Dorsolateral prefrontal cortex (tissue), 122 donors: ENCODE measurements at places on chromosomes 1 and 21. TPM values are rescaled to one million over a fixed set of nuclear protein-coding genes. Genes with fewer than 3 reads are reported as not detected.

GRCh38 chr1:206944703-206945102 lies 1.6 kb downstream of the PIGR start:
- DNase-seq = no peak

GRCh38 chr1:29264773-29265389 lies 28.6 kb downstream of the PTPRU start:
- no peak for DNase-seq

DNA sequence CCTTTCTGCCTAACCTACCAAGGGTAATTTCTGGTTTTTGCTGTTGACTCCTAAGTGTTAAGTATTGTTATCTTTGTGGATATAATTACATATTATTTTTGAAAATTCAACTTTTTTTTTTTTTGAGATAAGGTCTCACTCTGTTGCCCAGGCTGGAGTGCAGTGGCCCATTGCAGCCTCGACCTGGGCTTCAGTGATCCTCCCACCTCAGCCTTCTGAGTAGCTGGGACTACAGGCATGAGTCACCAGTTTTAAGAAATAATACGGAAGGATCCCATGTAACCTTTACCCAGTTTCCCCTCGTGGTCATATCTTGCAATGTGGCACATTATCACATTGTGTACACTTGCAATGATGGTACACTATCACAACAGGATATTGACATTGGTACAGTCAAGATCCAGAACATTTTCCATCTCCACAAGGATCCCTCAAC lies 3.1 kb downstream of the CHD1L start:
- DNase-seq = no peak

Gene CRB1
- 22.4 TPM for total RNA-seq

DNA sequence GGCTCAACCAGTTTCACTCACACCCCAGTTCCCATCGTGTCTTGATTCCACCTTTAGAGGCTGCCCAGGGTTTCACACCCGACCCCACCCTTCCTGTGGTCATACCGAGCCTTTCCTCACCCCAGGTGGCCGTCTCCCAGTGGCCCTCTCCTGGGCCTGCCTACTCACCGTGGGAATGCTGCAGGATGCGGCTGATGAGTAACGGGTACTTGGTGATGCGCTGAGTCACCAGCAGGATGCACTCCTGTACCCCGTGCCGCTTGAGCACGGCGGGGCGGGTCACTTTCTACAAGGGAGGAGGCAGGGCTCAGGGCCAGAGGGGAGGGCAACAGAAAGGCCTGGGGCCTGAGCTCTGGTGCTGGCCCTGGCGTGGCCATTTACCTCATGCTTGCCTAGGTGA lies 16.4 kb downstream of the ARHGEF2 start:
- peak; percentile 73 for DNase-seq

Gene ATP1A2
- total RNA-seq = 494 TPM

DNA sequence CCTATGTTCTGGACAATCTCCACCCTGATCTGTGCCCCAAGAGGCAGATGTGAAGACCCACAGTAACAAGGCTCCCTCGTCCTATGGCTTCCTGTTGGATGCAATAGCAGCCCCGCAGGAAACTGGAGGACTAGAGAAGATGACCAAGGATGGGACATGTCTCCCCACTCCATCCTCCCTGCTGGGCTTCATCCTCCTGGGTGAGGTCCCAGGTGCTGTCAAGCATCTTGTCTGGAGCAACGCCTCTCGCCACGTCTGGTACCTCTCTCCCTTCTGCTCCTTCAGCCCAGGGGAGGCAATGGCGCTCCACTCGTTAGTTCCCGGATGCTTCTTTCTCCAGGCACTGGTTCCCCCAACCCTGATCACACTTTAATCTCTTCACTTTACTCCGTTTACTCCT lies 11.1 kb downstream of the HSF2BP start:
- DNase-seq = no peak

GRCh38 chr1:222068937-222069336 lies 327.0 kb upstream of the DUSP10 start:
- no peak for DNase-seq

- DNase-seq = no peak
Measured at GRCh38 chr1:190049314-190049713, 428.4 kb downstream of the BRINP3 start.

DNA sequence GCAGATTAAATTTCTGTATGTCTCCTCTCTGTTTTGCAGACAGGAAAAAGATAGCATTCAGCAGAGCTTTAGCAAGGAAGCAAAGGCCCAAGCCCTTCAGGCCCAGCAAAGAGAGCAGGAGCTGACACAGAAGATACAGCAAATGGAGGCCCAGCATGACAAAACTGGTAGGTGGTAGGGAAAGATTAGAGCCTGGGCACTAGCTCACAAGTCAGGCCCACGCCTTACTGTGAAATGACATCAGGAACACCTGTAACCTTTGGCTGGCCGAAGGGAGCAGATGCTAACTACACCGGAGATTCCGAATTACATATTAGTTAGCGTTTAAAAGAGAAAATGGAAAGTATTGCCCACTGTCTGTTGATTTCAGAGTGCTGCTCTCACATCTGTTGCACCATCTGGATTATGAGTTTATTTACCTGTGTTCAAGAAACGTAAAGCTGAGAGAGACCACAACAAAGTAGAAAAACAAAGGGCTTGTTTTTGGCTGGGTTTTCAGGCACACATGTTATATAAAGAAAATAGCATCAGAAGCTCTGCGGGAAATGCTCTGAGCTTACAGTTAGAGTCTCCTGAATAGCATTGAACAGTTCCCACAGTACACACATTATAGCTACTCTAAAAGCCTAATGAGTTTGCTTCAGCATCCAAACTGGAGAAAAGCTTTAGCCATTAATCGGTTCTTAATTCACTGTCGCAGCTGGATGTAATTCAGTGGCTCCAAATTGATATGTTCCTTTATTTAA lies 160.0 kb downstream of the SDCCAG8 start:
- DNase-seq = no peak

- no peak for DNase-seq
Measured at GRCh38 chr21:28142697-28143096, 850.0 kb downstream of the LTN1 start.

Gene SERTAD4
- total RNA-seq = 9.7 TPM

DNA sequence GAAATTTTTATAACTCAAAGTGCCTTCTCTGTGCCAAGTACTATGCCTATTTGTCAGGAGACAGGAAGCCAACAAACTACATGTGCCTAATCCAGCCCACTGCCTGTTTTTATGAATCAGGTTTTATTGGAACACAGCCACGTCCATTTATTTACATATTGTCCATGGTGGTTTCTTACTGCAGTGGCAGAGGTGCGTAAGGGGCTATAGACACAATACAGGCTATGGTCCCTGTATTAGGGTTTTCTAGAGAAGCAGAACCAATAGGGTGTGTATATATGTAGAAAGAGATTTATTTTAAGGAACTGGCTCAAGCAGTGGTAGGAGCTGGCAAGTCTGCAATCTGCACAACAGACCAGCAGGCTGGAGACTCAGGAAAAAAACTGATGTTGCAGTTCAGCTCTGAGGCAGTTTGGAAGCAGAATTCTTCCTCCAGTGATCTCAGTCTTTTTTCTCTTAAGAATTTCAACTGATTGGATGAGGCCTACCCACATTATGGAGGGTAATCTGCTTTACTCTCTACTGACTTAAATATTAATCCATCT lies 15.4 kb downstream of the PPIE start:
- DNase-seq = no peak

GRCh38 chr1:36304970-36305914 lies 926 bp upstream of the SH3D21 start:
- no peak for DNase-seq

DNA sequence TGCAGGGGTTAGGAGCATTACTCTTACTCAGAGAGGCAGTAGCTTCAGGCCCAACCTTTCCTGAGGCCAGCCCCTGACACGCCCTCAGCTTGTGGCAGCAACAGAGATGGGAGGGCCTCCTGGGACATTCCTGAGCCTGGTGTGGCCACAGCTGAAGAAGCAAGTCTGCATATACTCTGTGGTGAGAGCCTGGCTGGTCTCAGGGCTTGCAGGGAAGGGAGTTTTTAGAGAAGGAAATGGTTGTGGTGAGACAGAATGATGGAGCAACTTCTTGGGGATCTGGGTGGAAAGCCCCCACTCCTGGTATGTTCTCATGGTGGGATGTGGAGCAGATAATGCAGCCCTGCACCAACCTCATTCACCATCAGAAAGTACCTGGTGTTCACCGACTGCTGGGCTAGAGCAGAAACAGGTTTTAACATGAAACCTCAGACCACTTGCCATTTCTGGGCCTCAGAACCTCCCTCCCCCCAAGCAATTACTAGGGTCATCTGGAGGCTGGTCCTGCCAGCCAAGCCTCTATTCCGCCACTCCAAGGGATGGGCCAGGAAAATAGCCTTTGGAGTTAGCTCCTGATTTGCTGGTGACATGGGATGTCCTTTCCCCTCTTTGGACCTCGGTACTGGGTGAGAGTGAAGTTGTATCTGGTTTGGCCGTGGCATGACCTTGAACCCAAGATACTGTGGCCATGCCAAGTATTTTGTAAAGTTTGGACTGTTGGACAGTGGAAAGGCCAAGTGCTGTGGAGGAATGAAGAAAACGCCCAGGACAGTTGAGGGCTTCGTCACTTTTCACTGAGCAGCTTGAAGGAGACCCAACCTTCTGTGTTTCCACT lies 28.1 kb upstream of the RNF19B start:
- DNase-seq = no peak

- DNase-seq = no peak
Measured at GRCh38 chr1:190000365-190000872, 477.2 kb downstream of the BRINP3 start.

DNA sequence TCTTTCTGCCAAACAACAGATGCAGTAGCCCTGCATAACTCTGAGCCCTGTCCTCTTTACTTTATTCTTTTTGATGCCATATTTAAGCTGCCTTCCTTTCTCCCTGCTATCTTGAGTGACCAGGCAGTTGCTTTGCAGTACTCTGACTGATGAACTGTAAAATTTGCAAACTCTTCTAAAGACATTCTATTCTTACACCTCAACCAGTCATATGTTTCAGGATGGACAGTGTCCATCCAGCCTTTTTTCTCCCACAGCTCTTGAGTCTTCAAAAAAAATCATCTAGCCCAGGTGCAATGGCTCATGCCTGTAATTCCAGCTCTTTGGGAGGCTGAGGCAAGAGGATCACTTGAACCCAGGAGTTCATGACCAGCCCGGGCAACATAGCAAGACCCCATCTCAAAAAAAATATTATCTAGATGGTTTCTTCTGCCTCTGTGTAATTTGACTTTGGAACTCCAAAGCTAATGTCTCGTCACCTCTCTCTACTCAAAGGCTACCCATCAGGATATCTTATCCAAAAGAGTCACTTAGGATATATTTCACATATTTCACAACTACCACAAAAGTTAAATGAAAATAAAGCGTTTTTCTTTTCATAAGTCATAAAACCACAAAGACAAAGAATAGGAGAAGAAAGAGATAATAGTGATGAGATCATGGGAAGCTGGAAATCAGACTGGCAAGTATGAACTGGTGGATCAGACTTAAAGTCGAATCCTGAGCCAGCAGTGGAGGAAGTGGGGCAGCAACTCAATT lies 54.6 kb upstream of the IPO9 start:
- no peak for DNase-seq

GRCh38 chr1:152398812-152399698 lies 15.0 kb downstream of the CRNN start:
- DNase-seq = no peak

Gene GPR52
- total RNA-seq = 11.0 TPM

DNA sequence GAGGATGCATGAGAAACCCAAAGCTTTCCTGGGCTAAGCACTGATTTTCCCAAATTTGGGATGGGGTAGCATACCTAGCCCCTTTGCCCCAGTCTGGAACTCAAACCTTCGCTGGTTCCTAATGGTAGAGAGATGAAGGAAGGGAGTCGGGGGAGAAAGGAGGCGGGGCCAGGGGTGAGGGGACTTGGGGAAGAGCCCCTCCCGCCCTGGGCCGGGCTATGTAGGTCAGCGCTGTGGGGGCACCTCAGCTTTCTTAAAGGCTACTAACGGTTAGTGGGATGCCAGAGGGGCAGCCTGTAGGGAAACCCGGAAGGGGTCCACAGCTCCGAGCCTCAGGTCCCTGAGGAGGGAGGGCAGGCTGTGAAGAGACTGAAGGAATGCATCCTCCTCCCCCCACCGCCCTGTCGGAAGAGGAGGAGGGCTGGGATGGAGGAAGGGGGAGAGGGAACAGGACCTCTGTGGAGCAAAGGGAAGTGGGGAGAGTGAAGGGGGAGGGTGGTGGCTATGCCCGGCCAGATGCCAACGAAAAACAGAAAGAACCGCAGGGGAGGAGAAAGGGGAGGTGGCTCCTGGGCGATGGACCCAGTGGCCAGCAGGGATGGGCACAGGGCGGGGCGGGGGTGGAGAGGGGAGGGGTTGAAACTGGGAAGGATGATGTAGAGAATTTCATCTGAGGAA lies 1.3 kb downstream of the CADM3 start:
- DNase-seq = peak; percentile 86

DNA sequence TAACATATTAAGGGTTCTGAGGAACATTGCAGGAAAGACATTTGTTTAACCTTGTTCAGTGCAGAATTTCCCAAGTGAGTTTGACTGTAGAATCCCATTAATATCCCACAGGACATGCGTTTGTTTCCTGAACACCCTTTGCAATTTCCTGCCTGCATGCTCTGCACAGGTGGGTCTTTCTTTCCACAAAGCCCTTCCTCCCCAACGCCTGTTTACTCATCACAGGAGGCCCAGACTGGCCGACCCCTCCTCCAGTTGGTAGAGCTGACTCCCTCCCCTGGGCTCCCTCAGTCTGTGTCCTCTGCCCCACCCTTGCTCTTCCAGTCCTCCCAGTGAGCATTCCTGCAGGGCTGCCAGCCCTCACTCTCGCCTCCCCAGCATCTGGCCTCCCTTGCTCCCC lies 47.5 kb upstream of the CTPS1 start:
- DNase-seq = no peak
